ENCODE measurements at places on chromosomes 13 and 19.
A peak's percentile ranks its signal among the peaks of the same experiment; 100 is the strongest.

GRCh38 chr13:78137404-78138142 is 218.9 kb upstream of the EDNRB start:
- peak; percentile 12 for DNase-seq

DNA sequence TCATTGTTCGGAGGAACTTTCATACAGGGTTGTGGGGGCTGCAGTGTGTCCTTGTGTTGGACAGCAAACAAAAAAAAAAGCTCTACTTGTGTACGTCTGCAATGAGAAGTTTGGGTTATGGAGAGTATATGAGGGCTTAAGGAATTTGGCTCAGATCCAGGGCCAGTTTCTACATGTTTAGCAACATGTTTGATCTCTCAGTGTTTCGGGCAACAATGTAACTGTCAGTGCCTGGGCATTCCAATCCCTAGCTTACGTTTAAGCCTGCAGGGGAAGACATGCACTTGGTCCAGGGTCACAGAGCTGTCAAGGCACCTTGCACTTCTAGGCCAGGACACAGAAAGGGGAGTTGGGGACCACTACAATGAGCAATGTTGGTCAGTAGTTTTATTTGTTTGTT is 13.9 kb downstream of the ZNF543 start:
- DNase-seq = no peak

DNA sequence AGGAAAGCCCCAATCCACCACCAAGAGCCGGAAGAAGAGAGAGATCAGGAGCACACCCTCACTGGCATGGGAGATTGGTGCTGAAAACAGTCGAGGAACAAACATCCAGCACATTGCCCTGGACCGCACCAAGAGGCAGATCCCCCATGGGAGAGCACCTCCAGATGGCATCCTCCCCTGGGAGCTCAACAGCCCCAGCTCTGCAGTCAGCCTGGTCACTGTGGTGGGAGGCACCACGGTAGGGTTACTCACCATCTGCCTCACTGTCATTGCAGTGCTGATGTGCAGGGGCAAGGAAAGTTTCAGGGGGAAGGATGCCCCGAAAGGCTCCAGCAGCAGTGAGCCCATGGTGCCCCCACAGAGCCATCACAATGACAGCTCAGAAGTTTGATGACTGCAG is 110.2 kb downstream of the STOML3 start:
- DNase-seq = no peak

DNA sequence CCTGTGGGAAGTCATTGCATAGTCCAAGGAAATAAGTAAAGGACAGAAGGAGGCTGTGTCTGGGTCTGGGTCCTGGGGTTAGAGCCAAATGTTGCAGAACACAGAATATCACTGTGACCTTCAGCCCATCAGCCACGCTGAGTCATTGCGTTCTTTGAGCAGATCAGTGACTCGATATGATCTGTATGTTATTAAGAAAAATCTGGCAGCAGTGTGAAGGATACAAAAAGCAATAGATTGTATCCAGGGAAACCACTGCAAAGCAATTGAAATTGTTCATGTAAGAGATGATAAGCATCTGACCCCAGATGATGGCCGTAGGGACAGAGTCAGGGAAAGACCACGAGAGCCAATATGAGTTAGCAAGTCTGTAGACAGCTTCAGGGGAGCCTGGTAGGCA is 1575.1 kb upstream of the SLC10A2 start:
- DNase-seq = no peak

DNA sequence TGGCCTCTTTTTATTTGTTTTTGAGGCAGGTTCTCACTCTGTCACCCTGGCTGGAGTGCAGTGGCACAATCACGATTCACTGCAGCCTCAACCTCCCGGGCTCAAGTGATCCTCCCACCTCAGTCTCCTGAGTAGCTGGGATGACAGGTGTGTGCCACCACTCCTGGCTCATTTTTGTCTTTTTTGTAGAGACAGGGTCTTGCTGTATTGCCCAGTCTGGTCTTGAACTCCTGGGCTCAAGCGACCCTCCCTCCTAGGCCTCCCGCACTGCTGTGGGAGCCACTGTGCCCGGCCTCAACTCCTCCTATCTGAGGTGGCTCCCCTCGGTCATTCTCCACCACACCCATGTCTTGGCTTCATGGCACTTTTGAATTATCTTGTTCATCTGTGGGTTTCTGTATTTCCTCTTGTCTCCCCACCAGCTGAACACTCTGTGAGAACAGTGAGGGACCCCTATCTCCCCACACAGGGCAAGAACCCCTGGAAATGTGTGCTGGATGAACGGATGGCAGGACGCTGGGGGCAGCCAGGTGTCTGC is 7.9 kb downstream of the CKM start:
- no peak for DNase-seq

GRCh38 chr13:106381091-106381490 is 154.4 kb downstream of the EFNB2 start:
- DNase-seq = no peak

DNA sequence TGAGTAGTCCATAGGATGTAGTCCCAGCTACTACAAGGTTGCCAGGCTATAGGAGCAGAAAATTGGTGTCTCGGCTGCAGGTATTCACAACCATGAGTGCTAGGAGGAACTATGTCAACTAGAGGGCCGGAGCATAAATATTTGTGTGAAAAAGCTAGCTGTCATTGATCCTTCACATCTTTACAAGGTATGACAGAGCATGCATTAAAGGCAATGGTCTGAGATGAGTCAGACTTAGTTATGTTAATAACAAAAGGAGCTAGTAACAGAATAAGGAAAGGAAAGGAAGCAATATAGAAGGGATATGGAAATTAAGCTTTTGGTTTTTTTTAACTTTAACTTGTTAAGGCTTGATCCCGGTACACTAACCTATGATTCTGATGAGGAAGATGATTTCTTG is 40.9 kb upstream of the PSG9 start:
- DNase-seq = no peak

DNA sequence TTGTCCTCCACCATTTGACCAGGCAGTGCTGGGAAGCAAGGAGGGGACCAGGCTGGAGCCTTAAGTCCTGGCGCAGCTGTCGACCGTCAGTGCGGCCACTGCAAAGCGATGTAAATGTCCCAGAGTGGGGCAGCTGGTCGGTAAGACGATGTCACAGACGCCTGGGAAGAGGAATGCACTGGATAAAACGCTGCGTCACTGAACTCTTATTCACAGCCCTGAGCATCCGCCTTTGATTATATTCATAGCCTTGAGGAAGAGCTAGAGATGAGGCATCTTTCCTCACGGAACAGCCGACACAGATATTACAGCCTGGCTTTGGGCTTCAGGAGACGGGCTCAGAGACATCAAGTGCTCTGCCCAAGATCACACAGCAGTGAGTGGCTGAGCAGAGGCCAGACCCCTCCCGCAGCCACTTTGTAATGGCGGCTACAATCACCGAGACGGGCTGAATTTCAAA is 17.6 kb upstream of the TUBGCP3 start:
- DNase-seq = no peak

DNA sequence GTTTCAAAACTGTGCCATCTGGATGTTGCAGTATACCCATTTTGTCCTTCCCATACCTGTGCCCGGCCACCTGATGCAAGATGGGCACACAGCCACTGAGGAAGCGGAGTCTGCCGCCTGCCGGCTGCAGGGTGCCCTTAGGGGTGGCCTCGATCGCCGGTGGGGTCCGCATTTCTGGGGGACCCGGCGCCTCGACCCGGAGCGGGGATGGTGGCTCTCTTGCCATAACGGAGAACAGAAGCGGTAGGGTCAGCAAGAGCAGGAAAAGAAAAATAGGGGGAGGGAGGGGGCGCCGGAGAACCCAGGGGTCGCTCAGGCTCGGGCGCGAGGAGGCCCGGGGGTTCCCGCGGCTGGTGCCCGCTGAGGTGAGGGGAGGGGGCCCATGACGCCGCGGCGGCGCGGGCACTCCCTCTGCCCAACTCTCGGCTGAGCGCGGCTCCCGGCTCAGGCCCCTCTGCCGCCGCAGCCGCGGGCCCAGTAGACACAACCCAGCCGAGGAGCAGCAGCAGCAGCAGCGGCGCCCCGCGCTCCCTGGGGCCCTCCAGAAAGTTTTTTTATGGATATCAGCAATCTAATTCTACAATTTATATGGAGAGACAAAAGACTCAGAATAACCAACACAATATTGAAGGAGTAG is 13.8 kb upstream of the CYP4F2 start:
- no peak for DNase-seq

DNA sequence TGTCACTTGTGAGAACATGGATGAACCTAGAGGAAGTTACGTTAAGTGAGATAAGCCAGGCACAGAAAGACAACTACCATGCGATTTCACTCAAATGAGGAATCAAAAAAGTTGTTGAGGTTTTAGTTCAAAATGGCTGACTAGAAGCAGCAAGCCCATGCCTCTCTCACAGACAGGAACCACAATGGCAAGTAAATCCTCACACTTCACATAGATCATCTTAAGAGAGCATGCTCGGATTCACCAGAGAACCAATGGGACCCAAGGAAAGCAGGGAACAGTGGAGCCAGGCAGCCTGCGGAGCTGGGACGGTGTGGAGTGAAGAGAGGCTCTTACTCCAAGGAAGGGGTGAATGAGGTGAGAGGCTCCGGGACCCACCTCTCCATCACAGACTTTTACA is 581.0 kb downstream of the UQCRFS1 start:
- DNase-seq = no peak

DNA sequence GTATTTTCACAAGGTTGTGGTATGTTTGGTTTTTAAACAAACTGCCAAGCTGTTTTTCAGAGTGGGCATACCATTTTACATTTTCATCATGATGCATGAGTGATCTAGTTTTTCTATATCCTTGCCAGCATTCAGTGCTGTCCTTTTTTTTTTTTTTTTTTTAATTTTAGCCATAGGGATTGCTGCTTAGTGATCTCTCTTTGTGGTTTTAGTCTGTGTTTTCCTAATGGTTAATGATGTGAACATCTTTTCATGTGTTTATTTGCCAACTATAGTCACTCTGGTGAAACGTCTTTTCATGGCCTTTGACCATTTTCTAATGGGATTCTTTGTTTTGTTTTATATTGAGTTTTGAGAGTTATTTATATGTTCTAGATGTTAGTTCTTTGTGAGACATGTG is 59.7 kb downstream of the SHISA2 start:
- no peak for DNase-seq

DNA sequence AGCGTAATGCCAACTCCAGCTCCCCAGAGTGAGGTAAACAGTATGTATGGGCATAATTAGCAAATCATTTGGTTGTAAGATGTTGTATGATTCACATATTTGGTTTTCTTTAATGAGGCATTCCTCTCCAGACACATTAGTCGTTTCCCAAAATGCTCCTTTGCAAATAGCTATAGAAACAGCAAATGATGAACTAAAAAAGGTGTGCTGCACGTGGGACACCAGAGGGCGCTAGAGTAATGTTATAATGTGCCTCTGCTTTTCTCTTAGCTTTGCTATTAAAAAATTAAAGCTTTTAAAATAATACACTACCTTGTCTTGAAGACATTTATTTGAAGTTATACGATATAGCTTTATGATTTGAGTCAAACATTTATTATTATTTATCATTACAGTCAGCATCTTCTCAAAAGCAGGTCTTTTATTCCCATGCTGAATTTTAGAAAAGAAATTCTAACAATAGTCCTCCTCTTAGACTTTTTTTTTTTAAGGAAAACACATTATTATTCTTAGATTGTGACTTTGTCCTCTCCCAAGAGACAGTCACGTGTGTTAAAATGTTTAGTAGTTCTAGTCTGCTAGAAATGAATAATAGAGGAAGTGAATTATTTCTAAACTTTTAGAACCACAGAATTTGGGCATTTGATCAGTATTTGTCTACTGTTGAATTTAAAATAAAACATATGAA is 121.6 kb upstream of the FRY start:
- no peak for DNase-seq
